ENCODE measurements at places on chromosomes 4 and X.

DNA sequence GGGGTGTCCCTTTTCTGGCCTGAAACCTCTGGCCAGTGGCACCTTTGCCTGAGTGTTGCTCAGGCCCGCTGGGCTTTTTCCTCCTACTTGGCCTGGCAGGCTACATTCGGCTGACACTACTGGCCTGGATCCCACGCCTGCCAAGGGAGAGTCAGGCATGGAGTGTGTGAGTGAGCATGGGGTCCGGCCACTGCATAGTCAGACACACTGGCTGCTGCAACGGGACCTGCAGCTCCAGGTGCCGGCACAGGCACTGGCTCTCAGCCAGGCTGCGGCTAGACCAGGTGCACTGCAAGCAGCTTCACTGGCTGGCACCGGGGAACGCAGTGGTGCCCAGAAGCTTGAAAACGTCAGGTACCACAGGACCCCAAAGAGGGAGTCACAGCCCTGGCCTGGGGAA lies 434.9 kb downstream of the ARHGAP24 start:
- DNase-seq = no peak

DNA sequence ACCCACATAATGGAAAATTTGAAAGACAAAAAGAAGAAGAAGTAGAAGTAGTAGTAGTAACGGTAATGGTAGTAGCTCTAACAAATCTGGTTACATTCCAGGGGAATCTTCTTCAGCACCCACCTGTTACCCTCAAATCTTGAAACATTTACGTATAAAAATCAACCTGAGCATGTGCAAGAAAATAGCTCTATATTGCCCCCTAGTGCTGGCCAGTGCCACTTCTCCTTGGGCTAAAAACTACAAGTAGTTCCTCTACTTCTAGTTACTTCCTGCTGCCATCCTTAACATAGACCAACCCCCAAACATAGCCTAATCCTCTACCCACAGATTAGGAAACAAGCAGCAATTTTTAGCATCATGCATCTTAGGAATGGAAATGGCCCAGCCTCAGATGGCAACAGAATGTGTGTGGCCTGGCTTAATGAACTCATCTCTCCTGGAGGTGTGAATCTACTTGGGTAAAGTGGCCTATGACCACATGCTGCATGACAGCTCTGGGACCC lies 3.1 kb downstream of the PDGFC start:
- DNase-seq = peak; percentile 87

- no peak for DNase-seq
Observed at GRCh38 chr4:61203436-61203790, 3.3 kb downstream of the ADGRL3 start.

GRCh38 chr4:74317616-74318246 lies 9.5 kb downstream of the EPGN start:
- peak; percentile 52 for DNase-seq

DNA sequence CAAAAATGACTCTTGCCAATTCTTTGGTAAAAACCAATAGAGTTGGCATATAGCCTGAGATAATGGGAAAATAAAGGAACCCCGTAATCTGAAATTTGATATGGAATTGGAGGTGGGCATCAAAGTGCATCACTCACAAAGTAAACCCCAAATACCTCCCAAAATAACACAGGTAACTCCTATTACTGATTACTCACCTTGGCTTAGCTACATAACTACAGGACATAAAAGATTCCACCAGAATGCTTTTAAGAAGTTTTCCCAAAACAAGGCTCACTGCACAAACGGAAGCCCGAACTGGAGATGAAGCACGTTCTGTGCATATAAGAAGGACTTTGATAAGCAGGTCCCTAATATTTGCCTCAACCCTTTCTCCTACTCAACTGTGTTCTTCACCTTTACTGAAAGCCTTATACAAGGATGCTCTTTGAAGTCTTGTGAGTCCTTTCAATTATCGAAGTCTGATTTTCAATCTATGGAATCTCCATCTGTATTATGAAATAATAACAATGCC lies 14.6 kb upstream of the ANXA10 start:
- DNase-seq = no peak

DNA sequence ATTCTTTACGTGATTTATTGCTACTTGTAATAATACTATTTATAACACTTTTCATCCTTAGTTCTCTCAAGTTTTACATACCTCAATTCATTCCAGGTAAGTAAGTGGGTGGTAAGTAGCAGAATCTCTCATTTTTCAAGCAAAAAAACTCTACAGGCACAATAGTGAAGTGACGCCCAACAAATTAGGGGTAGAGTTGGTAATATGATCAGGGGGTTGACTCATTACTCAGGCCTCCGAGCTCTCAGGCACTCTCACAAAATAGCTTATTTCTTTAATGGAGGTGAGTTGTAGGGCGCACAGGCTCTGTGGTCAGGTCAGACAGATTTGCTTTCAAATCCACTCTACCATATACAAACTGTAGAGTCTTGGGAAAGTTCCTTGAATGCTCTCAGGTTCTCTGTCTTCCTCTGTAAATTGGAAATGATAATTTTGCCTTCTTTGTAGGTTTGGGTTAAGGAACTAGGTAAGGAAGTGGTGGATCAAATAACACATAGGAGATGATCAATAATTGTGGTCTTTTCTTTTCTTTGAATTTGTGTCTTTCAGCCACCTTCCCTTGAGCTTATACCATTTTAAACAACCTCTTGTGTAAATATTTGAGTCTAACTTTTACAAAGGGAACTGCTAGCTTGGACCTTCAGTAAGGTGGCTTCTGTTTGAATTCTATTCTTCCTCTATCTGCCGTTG lies 134.9 kb upstream of the LEF1 start:
- no peak for DNase-seq

DNA sequence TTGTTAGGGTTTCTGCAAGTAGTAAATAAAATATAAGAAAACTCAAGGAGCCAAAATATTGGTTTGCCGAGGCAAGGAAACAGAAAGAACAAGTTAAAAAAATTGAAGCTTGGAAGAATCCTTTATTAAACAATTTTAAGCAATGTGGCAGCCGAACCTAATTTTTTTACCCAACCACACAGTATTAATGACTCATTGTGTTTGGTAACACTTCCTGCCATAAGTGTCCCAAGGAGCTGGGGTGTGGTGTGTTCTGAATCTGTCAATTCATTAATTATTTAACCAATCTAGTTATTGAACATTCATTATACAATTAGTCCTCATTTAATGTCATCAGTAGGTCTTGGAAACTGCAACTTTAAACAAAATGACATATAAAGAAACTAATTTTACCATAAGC lies 19.3 kb upstream of the CPE start:
- peak; percentile 70 for DNase-seq

GRCh38 chrX:111098874-111099273 lies 2.9 kb downstream of the PAK3 start:
- DNase-seq = peak; percentile 42

DNA sequence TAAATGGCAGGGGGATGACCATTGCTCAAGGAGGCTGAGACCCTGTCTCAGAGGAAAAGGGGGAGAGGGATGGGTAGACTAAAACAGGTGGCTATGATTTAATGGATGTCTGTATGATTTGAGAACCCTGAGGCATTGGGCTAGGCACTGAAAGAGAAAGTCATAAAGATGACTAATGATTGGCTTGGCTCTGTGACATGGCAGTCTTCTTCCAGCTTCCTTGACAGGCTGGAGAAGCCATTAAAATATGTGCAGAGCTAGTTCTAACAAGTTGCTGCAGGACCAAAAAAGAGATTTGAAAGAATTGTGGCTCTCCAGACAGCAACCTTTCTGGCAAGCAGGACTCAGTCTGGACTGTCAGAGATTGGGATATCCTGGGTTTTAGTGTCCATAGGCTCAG lies 53.6 kb downstream of the AMER1 start:
- DNase-seq = no peak
